ENCODE measurements at places on chromosomes 2 and 18.

DNA sequence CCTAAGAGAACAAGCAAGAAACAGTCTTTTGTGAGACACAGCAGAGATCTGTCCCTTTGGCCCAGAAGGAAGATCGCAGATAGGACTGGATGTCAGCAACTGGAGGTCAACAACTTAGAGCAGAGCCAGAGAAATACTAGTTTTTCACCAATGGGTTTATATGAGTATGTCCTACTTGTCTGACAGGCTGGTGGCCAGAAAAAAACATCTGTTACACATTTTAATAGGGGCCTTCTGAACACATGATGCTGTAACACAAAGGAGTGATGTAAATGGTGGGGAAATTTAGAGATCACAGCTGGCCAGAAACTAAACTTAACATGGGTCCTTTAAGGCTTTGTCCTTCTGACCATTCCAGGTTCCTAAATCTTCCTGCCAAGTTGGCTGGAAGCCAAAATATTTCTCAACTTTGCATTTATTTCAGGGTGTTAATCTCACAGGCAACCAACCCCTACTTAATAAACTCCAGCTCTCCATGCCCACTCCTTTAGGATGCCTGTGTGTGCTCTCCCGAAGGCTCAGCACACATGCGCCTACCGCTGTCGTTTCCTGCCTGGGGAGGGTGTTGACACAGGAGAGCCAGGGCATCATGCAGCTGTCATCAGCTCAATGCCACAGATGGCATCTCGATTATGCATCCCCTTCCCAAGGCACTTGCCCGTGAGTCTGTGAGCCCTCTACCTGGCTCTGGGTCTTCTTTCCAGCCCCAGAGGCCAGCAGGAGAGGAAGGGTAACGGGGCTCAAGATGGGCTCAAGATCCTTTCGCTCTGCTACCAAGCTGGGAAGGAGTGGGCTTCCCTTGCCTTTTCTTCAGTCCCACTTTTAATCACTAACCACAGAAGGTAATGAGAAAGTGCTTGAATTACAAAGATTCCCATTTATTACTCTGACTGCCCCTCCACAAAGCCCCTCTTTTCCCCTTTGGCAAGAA is 252.5 kb downstream of the ETAA1 start:
- peak; percentile 64 for DNase-seq

GRCh38 chr18:48531908-48532307 is 6.9 kb upstream of the CTIF start:
- DNase-seq: no peak

- DNase-seq: peak; percentile 65
These were observed 440.3 kb downstream of the NRXN1 start for GRCh38 chr2:50591642-50592041.

DNA sequence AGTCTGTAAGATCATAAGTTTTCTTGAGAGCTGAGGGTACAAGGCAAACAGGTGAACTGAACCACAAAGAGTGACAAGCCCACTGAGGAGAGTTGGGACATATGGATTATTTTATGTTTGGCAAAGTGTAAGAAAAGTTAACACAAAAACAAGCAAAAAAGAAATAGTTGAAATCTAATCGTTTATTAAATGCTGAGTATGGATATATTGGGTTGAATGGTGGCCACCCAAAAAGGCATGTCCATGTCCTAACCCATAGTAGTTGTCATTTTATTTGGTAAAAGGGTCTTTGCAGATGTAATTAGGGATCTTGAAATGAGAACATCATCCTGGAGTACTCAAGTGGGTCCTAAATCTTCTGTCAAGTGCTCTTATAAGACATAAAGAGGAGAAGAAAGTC is 24.9 kb upstream of the TWIST2 start:
- DNase-seq: no peak

GRCh38 chr2:191664823-191665677 is 12.9 kb upstream of the NABP1 start:
- DNase-seq: no peak

DNA sequence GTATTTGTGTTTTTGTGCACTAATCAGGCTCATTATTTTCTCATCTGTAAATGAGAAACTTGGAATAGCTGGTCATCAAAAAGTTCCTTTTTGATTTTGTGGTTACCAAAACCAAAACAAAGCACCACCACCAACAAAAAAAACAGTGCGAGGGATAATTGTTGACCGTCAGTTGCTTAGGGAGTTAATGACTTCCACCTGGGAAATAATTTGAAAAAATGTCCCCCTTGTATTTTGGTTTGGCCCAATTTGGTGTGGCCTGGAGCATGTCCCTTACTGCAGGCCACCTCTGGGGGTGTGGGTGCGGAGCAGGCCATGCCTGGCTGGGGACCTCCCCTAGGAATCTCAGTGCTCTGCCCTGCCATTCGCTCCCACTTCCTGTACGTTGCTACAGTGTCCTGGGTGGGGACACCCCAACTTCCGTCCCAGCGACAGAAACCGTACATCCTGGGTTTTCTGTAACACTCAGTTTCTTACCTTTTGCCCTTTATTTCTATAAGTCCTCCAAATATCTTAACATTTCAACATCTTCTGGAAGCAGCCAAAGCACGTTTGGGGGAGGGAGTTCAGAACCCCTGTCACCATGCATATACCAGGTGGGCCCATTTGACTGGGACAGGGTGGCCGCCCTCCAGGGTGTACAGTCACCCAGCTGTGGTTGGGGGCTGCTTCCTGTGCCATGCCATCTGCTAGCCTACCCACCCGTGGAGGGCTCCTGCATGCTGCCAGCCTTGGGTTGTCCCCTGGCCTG is 31.3 kb downstream of the NCK2 start:
- DNase-seq: no peak

GRCh38 chr2:20349513-20349921 is 1.1 kb downstream of the PUM2 start:
- DNase-seq: no peak

DNA sequence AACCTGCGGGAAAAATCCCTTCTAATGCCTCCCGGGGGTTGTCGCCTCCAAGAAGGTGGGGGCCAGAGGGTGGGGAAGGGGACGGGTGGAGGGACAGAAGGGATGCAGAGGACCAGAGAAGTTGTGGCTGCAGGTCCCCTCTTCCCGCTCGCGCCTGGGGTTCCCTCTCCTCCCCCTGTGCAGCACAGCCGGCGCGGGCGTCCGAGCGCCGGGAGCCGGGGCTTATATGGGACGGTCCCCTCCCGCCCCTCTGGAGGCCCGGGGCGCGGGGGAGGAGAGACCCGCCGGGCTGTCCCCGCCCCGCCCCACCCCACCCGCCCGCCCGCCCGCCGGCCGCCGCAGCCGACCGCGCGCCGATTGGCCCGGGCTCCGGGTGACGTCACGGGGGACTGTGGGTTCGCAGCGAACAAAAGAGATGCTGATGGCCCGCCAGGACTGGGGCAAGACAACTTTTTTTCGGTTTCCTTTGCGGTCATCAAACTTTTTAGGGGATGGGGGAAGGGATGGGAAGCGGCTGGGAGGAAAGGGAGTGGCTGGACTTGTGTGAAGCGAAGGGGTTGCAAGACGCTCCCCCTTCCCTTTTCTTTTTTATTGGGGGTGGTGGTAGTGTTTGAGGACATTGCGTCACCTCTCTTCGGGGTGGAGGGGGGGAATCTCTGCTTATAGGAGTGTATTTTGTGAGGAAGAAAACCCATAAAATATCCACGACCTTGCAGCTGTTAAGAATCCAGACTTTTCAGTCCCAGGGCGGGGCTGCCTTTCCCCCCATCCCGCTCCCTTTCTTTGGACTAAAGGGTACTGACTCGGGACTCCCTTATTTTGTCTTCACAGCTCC is at the start of gene FN1:
Gene FN1 (minus strand): TSS at position 199 of the 835 bp plus-strand sequence. CDS start 266 bp downstream, outside the sequence.
- peak; percentile 98 for DNase-seq

GRCh38 chr2:120209427-120210269 is 13.6 kb downstream of the TMEM185B start:
- DNase-seq: no peak

DNA sequence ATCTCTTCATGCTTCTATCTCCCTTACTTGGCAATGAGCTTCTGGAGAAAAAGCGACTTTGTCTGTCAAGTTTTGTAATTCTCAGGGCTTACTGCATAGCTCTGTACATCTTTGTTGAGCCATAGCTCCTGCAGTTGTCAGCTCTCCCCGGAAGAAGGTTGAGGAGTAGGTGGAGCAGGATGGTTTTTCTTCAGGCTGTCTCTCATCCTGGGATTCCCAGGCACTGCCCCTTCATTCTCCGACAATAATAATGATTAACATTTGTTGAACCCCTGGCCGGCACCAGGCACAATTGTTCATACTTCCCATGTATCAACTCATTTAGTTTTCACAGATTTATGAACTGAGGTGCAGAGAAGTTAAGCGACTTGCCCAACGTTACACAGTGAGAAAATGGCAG is 23.5 kb upstream of the RHOB start:
- no peak for DNase-seq

DNA sequence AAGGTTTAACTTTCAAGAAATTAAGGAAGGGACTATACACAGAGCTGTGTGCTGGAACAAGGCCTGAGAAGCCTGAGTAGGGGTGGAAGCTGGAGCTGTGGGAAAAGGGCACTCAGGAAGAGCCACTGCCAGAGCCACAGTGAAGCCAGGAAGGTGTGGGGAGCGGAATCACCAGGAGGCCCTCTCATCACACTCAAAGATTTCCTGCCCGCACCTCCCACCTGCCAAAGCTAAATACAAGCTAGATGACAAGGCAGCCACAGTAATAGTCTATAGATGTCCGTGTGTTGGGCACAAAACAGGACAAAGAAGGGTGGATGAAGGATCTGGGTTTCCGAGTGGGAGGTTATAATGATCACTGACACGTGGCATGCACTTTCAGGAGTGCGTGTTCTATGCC is 126.0 kb downstream of the ZNF532 start:
- DNase-seq: no peak

GRCh38 chr2:24435391-24436316 is 55.4 kb upstream of the NCOA1 start:
- peak; percentile 89 for DNase-seq

DNA sequence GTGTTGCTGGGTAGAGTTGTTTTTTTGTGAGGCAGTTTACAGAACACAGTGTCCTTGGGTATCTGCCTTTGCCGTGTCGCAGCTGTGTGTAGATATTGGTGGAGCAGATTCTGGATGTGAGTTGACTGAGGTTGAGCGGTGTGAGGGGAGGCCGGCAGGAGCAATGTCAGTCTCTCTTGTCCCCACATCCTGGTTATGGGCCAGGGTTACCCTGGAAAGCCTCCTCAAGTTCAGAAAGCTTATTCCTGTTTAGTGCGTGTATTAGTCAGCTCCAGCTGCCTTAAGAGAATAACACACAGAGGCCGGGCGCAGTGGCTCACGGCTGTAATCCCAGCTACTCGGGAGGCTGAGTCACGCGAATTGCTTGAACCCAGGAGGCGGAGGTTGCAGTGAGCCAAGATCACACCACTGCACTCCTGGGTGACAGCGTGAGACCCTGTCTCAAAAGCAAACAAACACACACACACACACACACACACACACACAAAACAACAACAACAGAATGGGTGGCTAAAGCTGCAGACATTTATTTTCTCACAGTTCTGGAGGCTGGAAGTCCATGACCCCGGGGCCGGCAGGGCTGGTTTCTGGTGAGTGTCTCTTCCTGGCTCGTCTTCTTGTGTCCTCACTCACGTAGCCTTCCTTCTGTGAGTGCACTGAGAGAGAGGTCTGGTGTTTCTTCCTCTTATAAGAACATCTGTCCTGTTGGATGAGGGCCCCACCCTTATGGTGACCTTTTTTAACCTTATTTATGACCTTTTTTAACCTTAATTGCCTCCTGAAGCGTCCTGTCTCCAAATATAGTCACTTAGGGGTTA is 5.1 kb downstream of the NCK2 start:
- DNase-seq: no peak

- no peak for DNase-seq
These were observed 43.8 kb downstream of the REEP1 start for GRCh38 chr2:86293612-86294011.

GRCh38 chr18:9095297-9096006 is 7.0 kb upstream of the NDUFV2 start:
- no peak for DNase-seq

DNA sequence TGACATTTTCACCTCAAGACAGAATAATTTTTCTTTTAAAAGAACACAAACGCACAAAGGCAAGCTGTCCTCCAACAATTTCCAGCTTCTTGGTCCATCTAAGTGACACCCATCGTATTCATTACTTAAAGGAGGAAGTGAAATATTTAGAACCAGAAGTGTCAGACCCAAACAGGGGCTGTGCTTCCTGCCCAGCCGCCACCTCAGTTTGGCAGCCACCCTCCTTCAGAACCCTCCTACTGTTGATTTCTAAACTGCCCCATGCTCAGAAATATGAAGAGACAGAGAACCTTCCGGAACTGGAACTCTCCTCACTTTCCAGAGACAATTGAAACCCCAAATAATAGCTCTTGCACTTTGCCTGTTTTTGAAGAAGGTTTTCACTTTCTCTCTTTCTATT is 734.8 kb upstream of the SALL3 start:
- DNase-seq: no peak

DNA sequence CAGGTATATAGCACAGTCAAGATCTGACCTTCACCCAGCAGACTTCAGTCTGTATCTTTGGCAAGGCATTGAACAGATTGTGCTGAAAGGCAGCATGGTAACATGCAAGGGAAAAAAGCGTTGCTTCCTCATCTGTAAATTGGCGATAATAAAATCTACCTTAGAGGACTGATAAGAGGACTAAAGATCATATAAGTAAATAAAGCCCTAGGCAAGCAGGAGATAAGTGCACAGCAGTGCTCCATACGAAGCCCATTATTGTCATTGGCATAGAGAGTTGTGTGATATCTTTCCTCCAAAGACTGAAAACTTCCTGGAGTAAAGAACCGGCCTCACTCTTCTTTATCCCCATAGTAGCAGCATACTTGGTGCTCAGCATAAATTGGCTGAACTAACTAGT is 162.6 kb downstream of the ANKRD44 start:
- DNase-seq: no peak

- DNase-seq: no peak
These were observed 36.4 kb upstream of the ZCCHC2 start for GRCh38 chr18:62486290-62486964.

DNA sequence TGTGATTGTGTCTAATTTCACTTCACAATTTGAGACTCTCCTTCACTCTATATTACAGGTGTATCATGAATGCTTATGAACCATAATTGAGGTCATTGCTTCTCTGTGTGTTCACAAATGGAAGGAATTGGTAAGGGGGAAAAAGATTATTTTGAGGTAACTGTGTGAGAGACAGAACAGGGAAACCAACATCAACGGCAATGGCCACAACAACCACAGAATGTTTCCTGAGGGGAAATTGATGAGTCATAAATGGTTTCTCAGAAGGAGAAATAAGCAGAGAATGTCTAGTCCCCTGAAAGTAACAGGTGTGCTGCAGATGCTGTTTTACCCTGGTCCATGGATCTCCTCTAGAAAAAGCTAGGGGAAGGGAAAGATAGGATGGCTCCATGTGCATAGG is 361.2 kb upstream of the GALNT5 start:
- no peak for DNase-seq

GRCh38 chr2:98564541-98565132 is 43.7 kb downstream of the COA5 start:
- no peak for DNase-seq

GRCh38 chr2:176732780-176733179 is 463.5 kb downstream of the MTX2 start:
- no peak for DNase-seq

DNA sequence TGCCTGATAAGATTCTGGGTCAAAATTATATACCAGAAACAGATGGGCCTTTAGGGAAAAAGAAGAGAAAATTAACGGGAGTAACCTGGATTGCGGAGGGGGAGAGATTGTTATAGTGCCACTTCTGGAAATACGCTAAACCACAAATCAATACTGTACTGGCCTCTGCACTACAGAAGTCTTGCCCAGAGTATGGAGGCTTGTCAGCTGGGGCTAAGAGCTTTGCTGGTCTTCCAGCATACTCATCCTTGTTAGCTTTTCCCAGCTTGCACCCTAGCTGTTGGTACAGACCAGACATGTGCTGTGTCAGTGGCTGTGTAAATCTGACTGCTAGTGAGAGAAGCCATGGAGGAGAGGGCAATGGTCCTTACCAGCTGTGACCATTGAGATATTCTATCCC is 8.9 kb downstream of the AGBL5 start:
- no peak for DNase-seq

All from left hindlimb (tissue), 1 donor.